ENCODE measurements at places on chromosomes 2 and 18. TPM values are rescaled to one million over a fixed set of nuclear protein-coding genes. Genes with fewer than 3 reads are reported as not detected.
A peak's percentile ranks its signal among the peaks of the same experiment; 100 is the strongest.

TOGARAM2 gene
- 1.7 TPM for total RNA-seq

GRCh38 chr2:238449909-238450417 lies 23.2 kb downstream of the ASB1 start:
- H3K27ac ChIP-seq, result no peak overlapping the region
- DNase-seq, result no peak
- H3K4me3 ChIP-seq, result no peak overlapping the region
- H3K36me3 ChIP-seq, result peaks cover 20% of the 10 kb centered on the region

IGFBP2 gene
- not detected for total RNA-seq

DNA sequence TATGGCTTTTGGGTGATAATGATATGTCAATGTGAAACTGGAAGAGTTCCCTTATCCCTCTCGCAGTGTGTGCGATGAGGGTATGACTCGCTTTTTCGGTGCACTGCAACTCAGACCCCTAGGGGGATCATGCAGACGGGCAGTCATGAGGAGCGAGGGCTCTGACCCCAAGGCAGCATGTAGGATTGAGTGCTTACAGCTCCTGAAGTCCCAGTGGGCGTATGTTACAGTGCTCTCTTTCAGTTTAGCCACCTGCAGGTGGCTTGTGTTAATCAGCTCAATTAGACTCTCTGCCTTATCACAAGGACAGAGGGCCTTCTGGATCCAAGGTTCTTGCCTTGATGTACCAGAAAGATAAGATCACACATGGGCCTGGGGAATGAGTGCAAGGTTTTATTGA lies 1269.9 kb upstream of the GYPC start:
- no peaks in the 10 kb centered on the region for H3K36me3 ChIP-seq
- no peak overlapping the region for H3K4me3 ChIP-seq
- no peak for DNase-seq
- no peak overlapping the region for H3K27ac ChIP-seq
- H3K4me1 ChIP-seq, result no peaks in the 10 kb centered on the region

FANCL gene
- 7.4 TPM for total RNA-seq

DNA sequence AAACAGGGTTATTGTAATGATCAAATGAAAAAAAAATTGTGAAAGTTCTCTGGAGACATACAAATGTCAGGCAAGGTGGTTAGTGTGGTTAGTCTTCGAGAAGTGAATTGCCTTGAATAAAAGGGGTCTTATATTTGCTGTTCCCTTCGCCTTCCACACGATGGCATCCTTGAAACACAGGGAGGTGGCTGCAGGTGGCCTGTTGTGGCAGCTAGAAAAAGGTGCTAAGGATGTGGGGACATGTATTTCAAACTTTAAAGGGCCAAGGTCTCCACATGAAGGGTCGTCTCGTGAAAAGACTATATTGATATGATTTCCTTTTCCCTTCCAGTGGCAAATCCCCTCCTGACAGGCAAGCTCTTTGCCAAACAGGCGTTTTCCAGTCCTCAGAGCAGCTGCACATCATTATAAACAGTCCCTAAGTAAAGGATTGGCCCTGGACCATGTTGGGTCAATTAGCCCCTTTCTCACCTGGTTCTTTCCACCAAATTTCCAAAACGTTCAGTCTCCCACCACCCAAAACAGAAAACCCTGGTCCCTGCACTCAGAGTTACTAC lies 68.5 kb downstream of the COPS8 start:
- DNase-seq, result peak; percentile 51
- no peaks in the 10 kb centered on the region for H3K36me3 ChIP-seq
- H3K4me3 ChIP-seq, result no peak overlapping the region

DYNAP gene
- total RNA-seq, result not detected

DNA sequence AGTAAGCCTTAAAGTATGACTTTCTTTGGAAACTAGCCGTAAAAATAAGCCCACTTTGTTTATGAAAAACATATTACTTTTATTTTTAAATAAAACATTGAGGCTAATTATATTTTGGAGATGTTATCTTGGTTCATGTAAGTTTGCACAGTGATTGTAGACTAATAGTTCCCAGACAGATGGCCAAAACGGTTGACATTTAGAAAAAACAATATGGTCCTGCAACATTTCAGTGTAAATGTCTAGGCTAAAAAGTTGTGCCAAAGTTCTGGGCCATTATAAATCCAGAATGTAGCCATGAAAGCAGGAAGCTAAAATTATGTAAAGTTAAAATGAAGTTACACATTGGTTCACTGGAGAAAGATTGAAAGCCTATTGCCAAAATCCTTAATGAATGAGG lies 43.6 kb downstream of the SLC5A7 start:
- H3K4me3 ChIP-seq, result no peak overlapping the region
- no peak for DNase-seq

Measured in T-cell (primary cell).